ENCODE measurements at places on chromosomes 5 and 9.

GRCh38 chr5:79851391-79851863 is 139.6 kb downstream of the MTX3 start:
- DNase-seq, result no peak

DNA sequence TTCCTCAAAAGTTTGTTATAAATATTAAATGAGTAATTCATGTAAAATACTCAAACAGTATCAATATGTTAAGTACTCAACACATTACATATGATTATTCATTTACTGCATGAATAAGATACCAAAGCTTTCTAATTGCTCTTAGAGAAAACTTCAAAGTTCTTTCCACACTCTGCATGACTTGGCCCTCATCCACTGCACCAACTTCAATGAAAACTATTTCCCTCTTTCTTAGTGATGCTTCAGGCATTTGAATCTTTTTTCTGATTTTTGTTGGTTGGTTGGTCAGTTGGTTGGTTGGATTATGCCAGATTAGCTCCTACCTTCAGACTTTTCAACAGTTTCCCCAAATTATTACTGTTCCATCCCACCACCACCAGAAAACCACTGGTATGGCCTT is 314.7 kb upstream of the RGMB start:
- DNase-seq, result no peak

DNA sequence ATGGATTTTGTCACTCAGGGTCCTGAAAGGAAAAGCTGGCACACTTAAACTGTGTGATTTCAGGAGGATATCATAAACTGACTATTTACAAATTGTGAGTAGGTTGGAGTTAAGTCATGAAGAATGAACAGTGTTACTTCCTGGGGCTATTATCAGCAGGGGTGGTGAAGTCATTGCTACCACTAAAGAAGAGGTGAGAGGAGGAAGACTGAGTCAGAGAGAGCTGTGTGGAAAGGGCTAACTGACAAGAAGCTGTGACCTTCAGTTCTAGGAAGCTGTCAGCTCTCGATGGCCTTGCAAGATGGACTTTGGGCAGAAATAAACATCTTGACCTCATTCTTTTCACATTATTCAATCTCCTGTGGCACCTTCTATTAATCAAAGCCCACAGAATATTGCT is 72.3 kb upstream of the STARD4 start:
- DNase-seq, result no peak

DNA sequence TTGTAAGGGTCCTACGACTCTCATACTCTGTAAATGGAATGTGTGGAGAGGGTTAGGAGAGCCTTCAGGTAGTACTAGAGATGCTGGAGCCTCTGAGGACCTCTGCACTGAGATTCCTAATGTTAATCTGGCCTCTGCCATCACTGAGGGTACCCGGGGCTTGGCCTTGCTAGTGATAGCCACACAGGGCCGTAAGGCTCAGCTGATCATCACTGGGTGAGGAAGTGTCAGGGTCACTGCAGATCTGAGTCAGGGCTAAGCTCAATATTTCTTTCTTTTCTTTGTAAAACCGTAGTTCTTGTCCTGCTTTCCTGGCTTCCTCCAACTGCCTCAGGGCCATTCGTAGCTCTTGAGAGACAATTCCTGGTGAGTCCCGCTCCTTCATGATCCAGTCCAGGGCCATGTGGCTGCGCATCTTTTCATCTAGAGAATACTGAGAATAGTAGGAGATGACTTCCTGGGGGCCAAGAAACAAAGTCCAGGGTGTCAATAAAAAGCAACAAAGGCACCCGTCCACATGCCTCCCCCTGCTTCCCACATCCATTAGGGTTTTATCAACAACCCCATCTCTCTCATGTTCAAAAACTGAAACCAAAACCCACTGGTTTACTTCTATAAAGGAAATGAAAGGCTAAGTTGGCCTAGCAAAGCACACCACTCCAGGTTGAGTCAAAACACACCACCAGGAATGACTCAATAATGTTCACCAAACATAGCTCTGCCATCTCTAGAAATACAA is 47.7 kb downstream of the LIX1 start:
- DNase-seq, result no peak

DNA sequence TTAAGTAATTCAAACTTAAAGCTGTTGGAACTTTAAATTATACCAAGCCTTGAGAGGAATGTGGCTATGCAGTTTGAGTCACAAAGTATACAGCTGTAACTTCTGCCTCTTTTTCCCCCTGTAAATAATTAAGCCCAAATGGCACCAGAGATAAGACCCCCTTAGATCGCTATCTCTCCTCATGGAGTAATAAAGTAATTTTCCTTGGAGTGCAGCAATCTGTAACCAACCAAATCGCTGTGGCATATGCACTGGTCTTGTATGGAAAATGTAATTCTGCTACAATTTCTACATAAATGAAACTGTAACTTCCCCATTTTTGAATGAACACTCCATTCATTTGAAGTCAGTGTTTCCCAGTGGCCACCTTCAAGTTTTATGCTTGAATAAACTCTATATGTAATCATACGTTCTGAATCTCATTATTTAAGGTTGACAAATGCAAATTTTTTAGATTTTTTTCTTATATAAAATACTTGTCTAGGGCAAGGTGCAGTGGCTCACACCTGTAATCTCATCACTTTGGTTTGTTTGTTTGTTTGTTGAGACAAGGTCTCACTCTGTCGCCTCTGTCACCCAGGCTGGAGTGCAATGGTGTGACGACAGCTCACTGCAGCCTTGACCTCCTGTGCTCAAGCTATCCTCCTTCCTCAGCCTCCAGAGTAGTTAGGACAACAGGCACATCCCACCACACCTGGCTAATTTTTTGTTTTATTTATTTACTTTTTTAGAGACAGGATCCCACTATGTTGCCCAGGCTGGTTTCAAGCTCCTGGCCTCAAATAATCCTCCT is 12.3 kb downstream of the SUSD1 start:
- DNase-seq, result no peak
